ENCODE measurements at places on chromosomes 2 and 18.

DNA sequence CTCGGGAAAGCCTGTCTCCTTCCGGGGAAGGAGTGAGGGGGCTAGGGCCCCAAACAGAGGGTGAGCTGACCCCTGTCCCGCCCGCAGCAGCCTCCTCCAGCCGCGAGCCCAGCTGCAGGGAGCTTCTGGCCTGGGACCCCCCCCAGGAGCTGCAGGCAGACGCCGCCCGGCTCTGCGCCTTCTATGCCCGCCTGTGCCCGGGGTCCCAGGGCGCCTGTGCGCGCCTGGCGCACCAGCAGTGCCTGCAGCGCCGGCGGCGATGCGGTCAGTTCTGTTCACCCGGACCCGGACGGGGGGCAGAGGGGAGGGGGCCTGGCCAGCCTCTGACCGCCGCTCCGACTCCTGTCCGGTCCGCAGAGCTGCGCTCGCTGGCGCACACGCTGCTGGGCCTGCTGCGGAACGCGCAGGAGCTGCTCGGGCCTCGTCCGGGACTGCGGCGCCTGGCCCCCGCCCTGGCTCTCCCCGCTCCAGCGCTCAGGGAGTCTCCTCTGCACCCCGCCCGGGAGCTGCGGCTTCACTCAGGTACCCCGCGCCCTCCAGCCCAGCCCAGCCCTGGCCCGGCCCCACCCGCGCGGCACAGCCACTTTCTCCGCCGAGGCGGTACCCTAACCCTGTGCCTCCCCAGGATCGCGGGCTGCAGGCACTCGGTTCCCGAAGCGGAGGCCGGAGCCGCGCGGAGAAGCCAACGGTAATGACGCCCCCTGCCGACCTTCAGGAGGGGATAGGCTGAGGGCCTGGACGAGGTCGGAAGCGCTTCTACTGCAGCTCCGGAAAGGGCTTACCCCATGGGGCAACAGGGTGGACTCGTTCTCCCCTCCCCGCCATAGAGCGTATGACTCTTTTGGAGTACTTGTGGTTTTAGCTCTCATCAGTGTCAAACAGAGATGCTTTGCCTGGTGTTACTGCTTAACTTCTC, 2.0 kb upstream of the CHRND start:
- DNase-seq, result no peak

DNA sequence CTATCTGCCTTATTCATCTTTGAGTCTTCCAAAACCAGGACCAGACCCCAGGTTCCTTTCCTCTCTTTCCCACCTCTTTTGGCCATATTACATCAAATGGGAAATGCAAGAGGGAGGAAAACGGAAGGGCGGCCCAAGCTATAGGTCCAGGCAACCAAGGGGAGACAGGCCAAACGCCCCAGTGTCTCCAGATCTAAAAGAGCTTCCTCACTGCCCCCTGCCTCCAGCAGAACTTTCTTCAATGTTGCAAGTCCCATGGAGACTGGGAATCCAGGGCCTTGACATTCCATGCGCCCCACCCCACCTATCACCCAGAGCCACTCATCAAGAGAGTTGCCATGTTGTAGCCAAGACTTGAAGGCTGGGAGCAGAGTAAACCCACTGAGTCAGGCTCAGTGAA, 15.4 kb downstream of the TNS1 start:
- no peak for DNase-seq

GRCh38 chr2:124908411-124908810, 883.3 kb downstream of the CNTNAP5 start:
- no peak for DNase-seq

DNA sequence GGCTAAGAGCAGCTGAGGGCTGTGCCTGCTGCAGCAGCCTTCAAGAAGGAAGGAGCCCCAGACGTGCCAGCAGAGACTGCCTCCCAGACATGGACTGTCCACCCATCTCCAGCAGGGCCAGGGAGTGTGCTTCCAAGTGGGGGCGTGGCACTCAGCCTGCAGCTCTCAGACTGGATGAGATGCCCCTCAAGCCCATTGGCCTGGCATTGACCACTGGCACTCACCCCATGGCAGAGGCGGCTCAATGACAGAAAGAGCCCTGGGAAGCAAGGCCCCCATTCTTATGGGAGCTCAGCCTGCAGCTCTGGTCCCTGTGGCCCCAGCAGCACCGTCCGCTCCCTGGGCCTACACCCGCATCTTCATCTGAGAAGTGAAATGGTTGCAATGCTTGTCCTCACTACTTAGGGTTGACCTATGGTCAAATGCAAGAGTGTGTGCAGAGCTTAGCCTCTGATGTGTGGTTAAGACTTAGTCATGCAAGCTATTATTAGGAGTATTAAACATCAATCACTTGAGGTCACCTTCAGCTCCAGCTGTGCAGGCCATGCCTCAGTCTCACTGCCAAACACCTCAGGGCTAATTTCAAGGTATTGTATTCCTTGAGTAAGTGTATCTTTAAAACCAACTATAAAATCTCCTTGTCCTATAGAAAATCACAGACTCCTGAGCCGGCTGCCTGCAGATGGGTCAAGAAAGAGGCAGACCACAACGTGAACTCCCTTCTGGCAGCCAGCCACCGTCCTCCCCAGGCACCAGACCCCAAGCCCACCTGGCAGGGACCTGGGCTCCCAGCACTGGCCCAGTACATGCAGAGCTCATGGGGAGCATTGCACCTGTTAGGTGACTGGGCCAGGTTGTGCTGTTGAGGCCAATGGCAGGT, 194.8 kb downstream of the NDUFA10 start:
- no peak for DNase-seq

GRCh38 chr18:42509750-42510415, 554.8 kb downstream of the PIK3C3 start:
- DNase-seq, result no peak

GRCh38 chr2:112658839-112659667, 13.3 kb downstream of the SLC20A1 start:
- no peak for DNase-seq

DNA sequence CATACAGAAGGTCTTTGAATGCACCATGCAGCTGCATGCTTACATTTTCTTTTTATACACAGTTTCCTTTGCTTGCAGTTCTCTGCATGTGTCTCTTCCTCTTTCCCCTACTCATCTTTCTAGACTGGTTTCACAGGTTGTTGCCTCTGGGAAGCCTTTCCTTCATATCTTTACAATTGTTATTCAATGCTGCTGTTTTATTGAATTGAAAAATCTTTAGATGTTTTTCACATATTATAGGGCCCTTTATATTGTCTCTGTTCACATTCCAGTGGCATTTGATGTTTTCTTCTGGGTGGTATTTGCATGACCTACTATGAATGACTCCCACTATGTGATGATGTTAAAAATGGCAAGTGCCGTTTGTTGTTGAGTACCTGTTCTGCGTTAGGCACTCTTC, 91.1 kb downstream of the DIS3L2 start:
- no peak for DNase-seq

DNA sequence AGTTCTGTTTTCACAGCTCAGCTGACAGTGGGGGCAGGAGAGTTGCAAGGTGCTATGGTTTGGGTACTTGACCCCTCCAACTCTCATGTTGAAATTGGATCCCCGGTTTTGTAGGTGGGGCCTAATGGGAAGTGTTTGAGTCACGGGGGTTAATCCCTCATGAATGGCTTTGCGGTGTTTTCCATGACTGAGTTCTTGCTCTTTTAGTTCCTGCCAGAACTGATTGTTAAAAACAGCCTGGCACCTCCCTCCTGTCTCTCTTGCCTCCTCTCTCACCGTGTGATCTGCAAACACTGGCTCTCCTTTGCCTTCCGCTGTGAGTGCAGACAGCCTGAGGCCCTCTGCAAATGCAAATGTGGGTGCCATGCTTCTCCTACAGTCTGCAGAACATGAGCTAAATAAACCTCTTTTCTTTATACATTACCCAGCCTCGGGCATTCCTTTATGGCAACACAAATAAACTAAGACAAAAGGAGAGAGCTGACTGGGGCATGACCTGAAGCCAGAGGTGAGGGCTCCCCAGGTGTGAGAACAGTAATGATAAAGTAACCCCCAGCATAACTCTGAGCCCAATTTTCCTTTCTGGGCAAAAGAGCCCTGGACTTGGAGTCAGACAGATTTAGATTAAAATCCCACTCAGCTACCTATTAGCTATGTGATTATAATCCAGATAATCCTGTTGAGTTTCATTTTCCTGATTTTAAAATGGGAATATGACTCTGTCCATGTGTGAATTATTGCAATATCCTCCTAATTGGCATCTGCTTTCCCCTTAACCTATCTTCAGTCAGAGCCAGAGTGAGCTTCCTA, 64.9 kb upstream of the CAPN13 start:
- no peak for DNase-seq

DNA sequence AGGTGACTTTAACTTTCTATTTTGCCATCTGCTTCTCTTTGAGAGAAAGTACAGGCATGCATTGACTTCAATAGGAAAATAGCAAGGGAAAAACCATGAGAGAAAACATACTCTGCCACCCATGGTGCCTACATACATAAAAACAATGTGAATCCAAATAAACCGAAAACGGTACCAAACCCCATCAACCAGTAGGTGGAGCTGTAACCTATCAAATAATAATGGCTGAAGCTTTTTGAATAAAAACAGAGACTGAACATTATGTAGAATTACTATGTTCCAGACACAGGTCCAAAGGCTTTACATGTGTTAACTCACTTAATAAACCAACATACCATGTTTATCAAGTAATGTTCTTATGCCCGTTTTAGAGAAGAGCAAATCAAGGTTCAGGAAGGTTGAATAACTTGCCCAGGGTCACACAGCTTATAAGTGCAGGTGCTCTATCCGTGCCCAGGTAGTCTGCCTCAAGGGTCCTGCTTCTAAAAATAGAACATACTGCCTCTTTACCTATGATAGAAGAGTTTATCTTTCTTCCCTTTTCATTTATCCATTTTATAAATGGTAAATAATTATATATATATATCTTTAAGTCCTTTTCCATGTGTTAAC, 293.9 kb upstream of the SYT4 start:
- DNase-seq, result no peak

DNA sequence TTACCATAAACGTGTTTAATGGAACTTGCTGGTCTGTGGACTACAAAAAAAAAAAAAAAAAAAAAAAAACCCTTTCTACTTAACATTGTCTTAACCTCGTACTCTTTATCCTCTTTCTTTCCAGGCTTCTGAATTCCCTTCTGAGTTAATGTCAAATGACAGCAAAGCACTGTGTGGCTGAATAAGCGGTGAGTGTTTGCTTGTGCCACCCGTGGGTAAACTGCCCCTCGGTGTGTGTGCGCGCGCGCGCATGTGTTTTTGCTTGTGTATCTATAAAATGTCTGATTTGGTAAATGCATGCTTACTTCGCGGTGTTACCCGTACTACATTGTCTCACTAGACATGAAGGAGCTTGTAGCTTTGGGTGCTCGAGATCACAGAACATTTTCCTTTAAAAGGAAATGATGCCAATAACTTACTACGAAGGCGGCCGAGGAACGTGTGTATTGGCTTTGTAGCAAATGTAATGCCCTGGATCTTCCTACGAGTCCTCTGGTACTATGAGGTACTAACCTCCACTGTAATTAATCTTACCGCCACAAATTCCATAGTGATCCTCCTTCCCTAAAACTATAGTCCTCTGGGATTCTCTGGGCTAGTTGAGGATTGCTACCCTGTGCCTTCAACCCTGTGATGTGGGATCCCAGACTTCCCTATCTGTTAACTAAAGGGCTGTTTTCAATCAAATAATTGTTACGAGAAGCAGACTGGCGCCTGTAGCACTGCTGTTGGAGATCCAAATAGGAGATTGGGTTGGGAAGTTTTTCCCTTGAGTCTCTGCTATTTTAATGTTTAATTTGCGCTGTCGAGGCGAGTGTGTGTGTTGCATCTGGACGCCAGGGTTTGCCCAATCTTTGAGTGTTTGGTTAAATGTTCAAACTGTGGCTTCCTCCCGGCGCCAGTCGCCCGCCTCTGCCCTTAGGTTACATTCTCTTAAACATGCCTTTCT, 1.1 kb downstream of the ID2 start:
- no peak for DNase-seq

GRCh38 chr2:183998797-183999190, 599.5 kb upstream of the ZNF804A start:
- no peak for DNase-seq

DNA sequence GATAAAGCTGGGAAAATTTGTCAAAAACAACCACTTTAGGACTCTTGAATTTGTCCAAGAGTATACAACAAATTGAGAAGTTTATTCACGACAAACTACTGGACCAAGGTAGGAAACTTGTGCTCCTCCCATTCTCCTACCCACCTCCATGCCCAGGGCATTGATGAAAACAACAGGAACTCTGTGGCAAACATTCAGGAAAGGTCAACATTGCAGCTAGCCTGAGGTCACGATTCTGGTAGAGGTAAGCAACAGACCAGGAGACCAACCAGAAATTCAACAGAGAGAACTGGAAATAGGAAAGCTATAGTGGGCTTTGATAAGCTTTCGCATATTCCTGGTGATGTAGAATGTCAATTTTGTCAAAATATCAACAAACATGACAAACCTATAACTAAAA, 209.1 kb upstream of the CTAGE1 start:
- DNase-seq, result no peak

DNA sequence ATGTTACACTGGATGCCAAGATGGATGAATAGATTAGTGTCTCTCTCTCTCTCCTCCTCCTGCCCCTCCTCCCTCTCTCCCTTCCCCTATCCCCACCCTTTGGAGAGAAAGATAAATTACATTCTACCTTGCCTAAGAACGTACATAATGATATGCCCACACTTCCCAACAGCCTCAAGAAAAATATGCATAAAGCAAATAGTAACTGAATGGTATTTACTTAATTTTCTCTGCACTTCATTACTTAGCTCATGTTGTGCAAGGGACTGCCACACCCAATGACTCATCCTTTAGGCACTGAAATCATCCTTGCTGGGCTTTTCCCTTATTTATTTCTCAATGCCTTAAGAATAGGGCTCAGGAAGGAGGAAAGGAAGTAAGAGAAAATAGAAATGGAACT, 137.3 kb upstream of the PID1 start:
- no peak for DNase-seq

DNA sequence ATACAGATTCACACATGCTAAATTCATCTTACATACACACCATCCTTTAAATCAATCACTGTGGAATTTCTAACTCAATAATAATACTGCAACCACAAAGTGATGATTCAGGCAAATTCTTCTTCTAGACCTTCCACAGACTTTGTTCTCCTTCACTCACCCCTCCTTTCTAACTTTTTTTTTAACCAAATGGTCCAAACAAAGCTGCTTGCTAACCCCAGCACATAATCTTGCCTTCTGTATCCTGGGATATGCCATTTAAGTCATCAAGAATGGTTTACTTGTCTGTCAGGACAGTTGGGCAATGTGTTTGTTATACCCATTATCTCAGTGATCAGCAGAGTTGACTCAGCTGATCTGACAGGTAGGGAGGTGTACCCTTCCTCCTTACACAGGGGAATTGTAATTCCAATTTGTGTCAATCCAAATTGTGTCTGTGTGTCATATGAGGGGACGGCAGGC, 10.0 kb downstream of the SLC40A1 start:
- no peak for DNase-seq

- no peak for DNase-seq
Measured at GRCh38 chr2:107263628-107264027, 377.7 kb upstream of the ST6GAL2 start.

DNA sequence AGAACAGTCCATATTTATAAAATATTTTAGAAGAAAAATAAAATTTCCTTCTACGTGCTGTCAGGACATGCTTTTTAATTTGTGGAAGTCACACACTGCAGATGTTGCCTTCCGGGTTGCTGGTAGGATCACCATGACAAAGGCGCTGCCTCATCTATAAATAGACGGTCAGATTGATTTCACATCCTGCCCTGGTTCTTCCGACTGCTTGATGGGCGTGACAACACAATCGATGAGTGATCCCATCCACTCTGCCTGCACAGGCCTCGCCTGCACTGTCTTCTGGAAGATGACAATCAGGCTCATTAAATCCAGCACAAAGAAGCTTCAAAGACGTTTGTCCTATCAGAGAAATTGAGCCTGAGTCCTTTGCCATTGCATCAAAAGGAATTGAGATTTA, 318.9 kb upstream of the TRIB2 start:
- DNase-seq, result no peak

- DNase-seq, result peak; percentile 87
Measured at GRCh38 chr18:79405781-79406575, 10.2 kb downstream of the NFATC1 start.
